ENCODE measurements at places on chromosomes 6 and 20.

GRCh38 chr20:25046181-25046641 lies 11.7 kb downstream of the ACSS1 start:
- peak; percentile 16 for DNase-seq

DNA sequence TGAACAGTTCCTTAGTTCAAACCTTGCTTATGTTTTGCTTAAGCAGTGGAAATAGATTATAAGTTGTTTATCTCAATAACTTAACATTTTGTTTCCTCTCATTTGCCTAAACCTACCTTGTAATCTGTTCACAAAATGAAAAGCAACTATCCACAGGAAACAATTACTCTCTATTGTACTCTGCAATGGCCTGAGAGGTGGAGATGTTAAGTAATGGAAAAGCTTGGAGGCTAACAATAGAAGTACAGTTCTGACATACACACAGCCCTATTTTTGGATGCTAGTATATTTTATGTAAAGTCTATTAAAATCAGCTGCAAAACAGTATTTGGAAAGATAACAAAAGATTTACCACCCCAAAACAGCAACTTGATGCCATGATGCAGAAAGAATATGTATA lies 82.1 kb downstream of the TINAG start:
- no peak for DNase-seq

GRCh38 chr6:127343809-127344659 lies 625 bp upstream of the ECHDC1 start:
- DNase-seq, result no peak

DNA sequence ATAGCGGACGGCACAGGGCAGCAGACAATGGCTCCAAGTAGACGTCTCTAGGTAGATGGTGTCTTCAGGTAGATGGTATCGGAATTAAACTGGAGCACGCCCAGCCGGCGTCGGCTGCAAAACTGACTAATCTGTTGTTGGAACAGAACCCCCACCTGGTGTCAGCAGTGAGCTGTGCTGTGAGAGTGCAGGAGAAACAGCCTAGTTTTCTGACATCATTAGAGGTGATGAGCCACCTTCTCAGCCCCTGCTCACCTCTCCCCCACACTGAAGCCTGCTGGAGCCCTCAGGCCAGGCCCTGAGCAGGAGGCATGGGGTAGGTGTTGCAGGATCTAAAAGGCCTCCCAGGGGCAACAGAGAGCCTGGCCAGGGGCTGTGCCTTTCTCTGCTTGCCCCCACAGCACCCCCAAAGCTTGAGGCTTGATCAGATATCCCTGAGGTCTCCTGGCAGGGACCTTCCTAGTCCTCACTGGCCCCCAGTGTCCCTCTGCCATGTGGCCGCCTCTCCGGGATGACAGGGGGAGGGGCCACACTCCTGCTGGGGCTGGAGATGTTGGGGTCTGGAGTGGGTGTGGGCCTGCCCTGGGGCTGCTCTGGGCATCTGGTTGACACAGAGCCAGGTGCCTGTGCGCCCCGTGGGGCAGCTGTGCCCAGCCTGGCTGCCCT lies 6.9 kb upstream of the HELZ2 start:
- DNase-seq, result no peak

- no peak for DNase-seq
Measured at GRCh38 chr6:159261995-159262394, 92.8 kb downstream of the FNDC1 start.

DNA sequence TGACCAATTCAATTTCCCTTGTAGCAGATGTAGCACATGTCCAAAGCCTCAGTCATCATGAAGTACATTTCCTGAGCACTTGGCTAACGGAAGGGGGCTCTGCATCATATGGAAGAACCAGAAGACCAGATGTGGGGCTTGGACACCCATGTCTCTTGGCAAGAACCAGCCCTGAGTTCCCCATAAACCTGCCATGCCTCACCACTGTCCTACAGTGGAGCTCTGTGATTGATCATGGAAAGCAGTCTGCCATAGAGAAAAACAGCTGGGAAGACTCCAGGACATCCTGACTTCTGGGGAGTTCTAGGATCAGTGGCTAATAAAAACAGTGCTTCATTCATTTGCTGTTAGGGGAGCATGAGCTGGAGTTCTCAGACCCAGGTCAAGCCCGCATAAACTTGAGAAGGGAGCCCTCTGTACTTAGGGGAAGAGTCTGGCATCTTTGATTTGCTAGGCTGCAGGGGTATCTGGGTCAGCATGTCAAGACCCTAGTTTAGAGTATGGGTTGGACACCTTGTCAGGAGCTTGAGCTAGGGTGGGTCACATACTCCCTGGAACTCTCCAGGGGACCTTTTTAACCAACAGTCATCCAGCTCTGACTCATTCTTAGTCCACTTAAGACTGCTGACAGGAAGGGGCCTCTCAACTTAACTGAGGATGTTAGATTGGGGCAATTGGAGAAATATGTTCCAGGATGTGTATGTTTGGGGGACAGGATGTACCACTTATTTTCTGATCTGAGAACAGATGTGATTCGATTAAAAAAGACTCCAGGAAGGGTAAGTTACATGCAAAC lies 26.3 kb upstream of the TRAM2 start:
- no peak for DNase-seq

DNA sequence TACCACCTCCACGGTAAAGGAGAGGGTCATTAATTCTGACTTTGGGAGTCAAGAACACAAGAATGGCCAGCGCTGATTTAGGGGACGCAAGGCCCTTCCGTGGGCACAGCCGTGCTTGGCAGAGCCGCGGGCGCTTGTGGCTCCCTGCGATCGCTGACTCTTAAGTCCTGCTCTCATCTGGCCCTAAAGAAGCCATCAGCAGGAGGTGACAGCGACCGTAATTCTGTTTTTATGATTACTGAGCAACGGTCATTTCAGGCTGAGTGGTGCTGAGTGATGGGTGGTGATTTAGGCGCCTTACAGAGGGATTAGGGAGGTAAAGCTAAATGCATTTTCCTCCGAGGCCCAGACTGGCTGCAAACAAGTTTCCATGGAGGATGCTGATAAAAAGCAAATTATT lies 364.6 kb upstream of the SULF2 start:
- no peak for DNase-seq

Measured in ovary (tissue), 10 donors.